Activated T-helper 1 cell treated with anti-CD3 and anti-CD28 coated beads, Interleukin-12 subunit alpha, Interleukin-12 subunit beta, Interleukin-2, Interleukin-4 antibody, amounts not matched to agents 30 ng/mL and 10 ng/mL and 1 ng/mL, durations not matched to agents 14 hours and 24 hours and 36 hours (primary cell): ENCODE measurements at places on chromosomes 2 and 18.

GRCh38 chr2:201931475-201931874 lies 102.2 kb upstream of the FZD7 start:
- no peak for DNase-seq

DNA sequence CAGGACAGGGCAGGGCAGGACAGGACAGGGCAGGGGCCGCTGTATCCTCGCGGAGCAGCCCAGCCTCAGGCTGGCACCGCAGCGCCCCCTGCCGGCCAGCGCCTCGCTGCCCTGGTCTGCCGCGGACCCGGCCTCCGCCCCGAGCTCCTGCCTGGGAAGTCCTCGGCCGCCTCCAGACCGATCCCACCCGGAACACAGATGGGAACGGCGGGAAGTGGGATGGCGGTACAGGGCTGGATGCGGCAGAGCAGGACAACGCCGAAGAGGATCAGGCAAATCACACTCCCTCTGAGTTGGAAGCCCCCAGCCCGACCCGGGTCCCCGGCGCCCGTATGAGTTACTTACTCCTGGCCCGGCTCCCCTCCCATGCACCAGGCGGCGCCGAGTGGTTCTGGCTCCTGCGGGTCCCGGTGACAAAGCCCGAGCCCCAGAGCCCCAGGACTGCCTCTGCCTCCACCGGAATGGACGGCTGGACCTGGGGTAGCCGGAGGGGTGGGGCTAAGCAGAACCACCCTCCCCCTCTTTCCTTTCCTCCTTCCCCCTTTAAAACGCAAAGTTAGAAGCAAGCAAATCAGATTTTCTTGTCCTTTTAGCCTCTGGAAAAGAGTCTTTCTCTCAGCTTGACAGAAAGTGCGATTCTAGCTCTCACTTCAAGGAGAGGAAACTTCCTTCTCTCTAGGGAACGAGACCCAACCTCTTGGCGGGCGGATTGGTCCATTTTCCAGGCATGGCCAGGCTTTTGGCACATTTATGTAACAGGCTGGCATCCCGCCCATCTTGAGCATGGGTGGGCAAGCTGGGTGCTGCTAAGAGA lies at the start of gene TP53I3:
TP53I3 (minus strand) TSS at position 449 of the 814 bp plus-strand sequence. CDS start 508 bp downstream, outside the sequence.
- peak; percentile 77 for DNase-seq

DNA sequence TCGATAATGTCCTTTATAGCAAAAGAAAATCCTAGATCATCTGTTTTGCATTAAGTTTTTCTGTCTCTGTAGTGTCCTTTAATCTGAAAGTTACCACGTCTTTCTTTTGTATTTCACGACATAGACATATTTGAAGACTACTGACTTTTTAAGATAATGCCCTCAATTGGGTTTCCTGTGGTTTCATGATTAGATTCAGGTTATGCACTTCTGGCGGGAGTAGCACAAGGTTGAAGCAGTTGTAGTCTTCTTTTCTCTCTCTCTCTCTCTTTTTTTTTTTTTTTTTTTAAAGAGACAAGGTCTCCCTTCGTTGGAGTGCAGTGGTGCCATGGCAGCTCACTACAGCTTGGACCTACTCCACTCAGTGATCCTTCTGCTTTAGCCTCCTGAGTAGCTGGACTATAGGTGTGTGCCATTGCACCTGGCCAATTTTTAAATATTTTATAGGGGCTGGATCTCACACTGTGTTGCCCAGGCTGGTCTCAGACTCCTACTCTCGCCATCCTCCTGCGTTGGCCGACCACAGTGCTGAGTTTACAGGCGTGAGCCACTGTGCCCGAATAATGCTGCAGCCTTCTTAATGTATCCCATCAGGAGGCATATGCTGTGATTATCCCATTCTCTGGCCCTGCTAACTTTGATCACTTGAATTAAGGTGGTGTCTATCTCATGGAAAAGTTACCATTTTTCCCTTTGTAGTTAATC lies 3.9 kb downstream of the INPP4A start:
- no peak for DNase-seq

- DNase-seq = no peak
Observed at GRCh38 chr2:32248299-32248698, 16.4 kb downstream of the NLRC4 start.
